Glutamatergic neuron (in vitro differentiated cells): ENCODE measurements at places on chromosomes 16 and 17.
A peak's percentile ranks its signal among the peaks of the same experiment; 100 is the strongest.

DNA sequence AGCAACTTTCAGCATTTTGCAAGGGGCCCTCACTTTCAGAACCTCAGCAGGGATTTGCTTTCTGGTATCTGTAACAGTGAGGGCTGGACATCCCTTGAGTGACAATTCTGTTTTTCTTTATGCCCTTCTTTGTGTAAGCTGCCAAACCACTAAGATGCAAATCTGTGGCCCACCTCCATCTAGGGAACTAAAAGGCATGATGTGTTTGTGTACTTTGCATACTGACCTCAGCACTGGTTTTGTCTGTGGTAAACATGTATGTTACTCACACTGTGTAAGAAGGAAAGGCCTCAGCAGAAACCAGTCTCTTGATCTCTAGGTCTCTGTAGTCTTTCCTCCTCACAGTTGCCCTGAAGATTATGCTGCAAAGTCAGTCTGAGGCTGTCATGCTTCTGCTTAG, 396.6 kb upstream of the DYNLRB2 start:
- no peak for DNase-seq

DNA sequence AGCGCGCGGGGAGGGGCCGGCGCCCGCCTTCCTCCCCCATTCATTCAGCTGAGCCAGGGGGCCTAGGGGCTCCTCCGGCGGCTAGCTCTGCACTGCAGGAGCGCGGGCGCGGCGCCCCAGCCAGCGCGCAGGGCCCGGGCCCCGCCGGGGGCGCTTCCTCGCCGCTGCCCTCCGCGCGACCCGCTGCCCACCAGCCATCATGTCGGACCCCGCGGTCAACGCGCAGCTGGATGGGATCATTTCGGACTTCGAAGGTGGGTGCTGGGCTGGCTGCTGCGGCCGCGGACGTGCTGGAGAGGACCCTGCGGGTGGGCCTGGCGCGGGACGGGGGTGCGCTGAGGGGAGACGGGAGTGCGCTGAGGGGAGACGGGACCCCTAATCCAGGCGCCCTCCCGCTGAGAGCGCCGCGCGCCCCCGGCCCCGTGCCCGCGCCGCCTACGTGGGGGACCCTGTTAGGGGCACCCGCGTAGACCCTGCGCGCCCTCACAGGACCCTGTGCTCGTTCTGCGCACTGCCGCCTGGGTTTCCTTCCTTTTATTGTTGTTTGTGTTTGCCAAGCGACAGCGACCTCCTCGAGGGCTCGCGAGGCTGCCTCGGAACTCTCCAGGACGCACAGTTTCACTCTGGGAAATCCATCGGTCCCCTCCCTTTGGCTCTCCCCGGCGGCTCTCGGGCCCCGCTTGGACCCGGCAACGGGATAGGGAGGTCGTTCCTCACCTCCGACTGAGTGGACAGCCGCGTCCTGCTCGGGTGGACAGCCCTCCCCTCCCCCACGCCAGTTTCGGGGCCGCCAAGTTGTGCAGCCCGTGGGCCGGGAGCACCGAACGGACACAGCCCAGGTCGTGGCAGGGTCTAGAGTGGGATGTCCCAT, 232.8 kb downstream of the SEC14L1 start:
- peak; percentile 46 for DNase-seq

- DNase-seq: peak; percentile 50
Measured at GRCh38 chr16:12900599-12901203, 697 bp upstream of the SHISA9 start.

DNA sequence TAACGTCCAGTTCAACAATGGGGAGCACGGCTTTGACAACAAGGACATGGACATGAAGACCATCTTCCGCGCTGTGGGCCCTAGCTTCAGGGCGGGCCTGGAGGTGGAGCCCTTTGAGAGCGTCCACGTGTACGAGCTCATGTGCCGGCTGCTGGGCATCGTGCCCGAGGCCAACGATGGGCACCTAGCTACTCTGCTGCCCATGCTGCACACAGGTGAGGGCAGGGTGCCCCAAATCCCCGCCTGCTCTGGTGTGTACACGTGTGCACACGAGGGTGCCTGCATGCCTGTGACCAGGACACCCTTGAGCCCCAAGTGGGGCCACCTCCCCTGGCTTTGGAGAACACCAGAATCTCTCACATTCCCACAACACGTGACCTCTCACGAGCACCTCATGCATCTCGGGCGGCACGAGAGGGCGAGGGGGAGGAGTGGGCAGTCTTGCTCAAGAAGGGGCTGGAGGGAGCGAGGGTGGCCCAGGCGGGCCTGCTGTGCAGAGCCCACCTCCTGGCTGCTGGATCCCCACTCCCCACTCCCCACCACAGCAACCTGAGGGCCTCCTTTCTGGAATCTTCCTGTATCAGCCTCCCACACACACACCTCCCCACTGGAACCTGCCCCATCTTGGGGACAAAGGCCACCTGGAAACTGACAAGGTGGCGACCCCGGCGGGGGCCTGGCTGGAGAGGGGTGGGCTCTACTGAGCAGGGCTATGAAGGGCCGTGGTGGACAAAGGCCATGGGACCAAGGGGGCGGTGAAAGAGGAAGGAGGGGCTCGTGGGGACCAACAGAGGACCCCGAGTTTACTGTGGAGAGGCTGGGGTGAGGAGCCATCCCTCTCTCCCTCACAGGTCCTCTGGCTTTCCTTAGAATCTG, 6.5 kb downstream of the ENPP7 start:
- no peak for DNase-seq

DNA sequence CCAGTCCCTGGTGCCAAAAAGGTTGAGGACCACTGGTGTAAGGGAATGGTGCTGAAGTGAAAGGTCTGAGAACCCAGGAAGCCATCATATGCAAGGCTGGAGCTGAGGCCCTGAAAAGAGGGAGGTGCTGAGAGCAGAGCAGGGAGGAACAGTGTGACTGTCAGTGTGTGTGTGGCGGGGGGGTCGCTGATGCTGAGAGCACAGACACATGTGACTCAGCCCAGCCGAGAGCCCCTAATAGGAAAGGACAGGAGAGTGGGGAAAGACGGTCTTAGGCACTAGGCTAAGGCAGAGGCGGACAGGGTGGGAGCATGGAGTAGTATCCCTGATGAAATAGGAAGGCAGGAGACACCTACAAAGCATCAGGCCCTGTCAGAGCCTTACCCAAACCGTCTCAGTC, 1.2 kb downstream of the B9D1 start:
- DNase-seq: no peak

DNA sequence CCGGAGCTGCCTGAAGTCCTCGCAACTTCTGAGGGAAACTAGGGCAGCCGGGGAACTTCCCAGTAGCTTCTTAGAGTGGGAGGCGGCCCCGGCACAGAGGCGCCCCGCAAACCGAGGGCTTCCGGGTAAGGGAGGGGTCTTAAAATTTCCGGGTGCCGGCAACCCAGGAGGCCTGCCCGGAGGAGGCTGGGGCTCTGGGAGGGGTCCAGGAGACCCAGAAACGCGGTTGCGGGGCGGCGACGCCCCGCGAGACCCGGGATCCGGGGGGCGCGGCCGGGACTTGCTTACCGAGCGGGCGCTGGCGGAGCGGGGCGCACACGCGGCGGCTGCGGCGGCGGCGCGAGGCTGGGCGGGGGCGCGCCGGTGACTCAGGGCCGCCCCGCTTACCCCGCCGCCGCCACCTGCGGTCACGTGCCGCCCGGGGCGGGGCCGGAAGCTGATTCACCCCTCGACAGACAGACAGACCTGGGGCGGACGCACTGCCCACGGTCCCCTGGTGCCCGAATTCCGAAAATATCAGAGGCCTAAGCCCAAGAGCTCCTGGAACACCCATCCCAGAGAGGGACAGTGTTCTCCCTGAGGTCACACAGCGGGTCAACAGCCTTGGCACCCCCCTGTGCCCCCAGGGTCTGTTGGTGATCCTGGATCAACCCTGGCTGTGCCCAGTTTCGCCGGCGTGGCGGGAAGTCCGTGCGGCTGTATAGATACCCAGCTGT, at the start of gene FAM83G:
Gene FAM83G, minus strand, starts transcription at position 344 of the 716 bp plus-strand sequence. CDS start 723 bp downstream, outside the sequence.
- DNase-seq: no peak

DNA sequence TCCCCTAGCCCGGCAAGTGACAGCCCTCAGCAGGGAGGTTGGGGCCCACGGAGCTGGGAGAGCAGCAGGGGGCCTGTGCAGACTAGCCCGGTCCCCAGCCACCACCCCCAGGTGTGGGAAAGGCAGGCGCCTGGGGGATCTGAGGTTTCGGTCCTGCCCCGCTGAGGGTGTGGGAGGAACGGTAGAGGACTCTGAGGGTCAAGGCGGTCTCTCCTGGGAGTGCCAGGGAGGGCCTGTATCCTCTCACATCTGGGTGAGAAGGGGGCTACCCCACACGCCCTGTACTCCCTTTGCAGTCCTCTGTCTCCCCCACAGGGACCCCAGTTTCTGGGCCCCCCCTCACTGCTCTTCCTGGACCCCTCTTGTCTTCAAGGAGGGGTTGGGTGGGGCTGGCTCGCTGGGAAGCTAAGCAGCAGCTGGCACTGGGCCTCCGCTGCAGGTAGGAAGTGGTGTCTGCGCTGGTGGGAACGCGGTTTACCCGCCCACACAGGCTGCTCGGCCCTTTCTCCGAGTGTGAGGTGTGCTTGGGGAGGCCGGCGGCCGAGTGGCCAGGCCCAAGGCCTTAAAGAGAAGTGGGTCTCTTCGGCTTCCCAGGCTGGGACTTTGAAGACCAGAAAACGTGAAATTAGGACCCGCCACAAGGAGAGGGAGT, 15.4 kb downstream of the CD7 start:
- peak; percentile 16 for DNase-seq

DNA sequence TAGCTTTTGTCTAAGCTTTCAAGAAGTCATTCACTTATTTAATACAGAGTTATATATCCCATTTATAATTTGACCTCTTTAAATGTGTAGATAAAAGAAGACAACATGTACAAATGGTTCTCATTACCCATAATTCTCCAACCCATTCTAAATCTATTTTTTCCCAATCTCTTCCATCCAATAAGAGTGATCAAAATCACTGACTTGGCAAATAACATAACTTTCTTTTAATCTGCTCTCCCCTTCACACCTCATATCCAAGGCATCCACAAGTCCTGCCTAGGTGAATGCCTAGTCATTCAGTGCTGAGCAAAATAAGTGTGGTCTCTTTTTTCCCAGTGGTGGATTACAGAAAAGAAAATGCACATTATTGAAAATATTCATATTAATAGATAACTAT, 1231.1 kb downstream of the CDH11 start:
- DNase-seq: no peak

- DNase-seq: peak; percentile 56
Measured at GRCh38 chr17:6639586-6640535, 650 bp downstream of the KIAA0753 start.

GRCh38 chr17:67982034-67982640, 14.1 kb downstream of the C17orf58 start:
- no peak for DNase-seq

GRCh38 chr17:60645918-60646523, 31.6 kb upstream of the BCAS3 start:
- no peak for DNase-seq

GRCh38 chr17:63682441-63682840, 17.5 kb downstream of the LIMD2 start:
- DNase-seq: no peak

- no peak for DNase-seq
Measured at GRCh38 chr17:42227849-42228700, 33.8 kb upstream of the GHDC start.

DNA sequence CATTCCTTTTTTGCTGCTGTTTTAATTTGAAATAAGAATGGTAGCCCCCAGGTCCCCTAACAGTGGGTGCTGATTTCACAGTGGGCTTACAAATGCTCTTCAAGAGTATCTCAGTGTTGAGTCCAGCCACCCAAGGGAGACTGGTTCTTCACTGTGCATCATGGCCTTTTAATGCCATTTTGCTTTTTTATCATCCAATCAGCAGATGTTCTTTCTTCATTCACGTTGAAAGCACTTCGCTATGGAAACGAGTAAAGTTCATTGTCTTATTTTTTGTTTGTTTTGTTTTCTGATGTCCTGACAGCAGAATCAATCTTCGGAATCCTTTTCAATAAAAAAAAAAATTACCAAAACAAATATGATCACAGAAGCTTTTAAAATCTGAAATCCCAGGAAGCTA, 429.0 kb downstream of the MAF start:
- no peak for DNase-seq

DNA sequence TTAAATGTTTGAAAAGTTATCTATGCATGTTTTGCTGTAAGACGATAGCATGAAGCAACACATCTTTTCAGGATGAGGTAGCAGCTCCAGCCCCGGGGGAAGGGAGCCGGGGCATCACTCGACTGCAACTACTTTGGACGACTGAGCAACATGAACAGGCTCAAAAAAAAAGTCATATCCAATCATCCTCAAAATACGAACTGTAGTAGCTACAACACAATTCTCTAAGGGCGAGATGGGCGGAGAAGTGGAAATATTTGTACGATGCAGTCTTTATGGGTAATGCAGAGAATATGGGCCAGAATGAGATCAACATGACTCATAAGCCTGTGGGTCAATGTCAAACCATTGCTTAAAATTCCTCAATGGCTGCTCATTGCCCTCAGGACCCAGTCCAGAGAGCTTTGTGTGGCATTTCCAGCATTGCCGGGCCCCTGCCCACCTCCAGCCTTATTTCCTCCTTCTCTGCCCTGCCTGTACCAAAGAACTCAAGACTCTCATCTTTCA, 17.7 kb upstream of the SMURF2 start:
- DNase-seq: no peak

GRCh38 chr17:17937201-17937853, 34.9 kb downstream of the TOM1L2 start:
- DNase-seq: no peak
